ENCODE measurements at places on chromosomes 5 and 9.

GRCh38 chr5:8843771-8844170 is 702.1 kb downstream of the SEMA5A start:
- no peak for DNase-seq

DNA sequence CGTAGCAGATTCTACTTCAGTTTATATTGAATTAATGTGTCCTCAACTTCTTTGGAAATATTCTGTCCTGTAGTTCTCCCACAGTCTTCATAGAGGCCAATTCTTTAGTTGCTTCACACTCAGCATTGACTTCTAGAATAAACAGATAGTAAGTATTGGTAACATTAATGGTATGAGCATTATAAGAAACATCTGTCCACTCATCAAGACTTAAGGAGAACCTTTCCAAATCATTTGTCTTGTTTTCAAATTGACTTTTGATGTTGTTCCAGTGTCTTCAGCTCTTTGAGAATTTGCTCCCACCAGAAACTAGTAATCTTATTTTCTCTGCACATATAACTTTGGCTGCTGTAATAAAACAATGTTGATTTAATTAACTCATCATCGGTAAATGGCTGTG is 18.3 kb downstream of the RANBP17 start:
- no peak for DNase-seq

DNA sequence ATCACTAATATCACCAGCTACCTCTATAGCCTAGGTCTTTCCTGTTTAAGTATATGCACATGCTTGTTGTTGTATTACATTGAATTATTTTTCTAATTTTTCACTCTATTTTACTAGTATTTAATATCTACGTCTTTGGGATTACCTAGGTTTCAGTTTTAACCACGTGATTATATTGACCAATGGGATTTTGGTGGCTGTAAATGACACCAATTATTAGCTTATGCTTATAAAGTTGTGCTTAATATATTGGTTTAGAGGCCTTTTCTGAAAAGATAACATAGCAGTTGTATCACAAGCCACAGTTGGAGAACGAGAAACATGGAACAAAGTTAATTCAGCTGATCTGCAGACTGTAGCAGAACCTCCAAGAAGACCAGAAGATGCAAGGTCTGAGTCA is 104.8 kb upstream of the PRDM9 start:
- no peak for DNase-seq

GRCh38 chr5:107672211-107673038 is 1.7 kb upstream of the EFNA5 start:
- peak; percentile 48 for DNase-seq

- DNase-seq, result no peak
Observed at GRCh38 chr9:128713941-128714573, 9.9 kb downstream of the ZDHHC12 start.

DNA sequence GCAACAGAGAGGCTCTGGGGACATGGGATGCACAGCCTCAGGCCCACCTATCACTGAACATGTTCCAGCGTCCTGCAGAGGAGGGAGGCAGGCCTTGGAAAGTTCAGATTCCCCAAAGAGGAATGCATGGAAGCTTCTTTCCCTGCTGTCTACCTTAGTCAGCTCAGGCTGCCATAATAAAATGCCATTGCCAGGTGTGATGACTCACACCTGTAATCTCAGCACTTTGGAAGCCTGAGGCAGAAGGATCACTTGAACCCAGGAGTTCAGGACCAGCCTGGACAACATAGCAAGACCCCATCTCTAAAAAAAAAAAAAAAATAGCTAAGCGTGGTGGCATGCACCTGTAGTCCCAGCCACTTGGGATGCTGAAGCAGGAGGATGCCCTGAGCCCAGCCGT is 24.5 kb upstream of the TOR1B start:
- no peak for DNase-seq

DNA sequence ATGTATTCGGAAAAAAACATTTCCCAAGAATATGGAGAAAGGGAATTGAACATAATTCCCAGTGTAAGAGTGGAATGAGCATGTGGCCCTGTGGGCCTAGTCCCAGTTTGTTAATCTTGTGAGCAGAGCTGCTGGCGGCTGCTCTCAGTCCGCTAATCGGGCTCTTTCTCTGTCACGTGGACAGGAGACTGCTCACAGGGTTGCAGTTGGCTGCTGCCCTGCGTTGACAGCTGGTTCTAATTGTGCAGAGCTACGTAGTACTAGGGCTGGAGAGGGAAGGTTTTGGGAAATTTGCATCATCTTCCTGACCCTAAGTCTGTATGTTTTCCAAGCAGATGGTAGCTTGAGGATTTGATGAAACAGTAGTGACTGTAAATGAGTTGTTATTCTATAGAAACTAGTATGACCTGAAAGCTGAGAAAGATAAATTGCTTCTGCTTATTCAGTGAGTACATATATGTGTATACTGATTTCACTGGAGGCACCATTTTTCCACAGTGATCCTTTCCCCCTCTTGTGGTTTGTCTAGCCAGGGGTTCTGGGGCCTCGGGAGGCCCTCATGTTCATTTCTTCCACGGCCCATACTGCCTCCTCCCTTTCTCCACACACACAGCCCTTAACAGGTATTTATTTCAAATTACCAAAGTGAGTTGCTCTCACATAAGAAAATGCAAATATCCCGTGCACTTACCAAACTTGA is 100.6 kb downstream of the ANGPTL2 start:
- DNase-seq, result no peak

- no peak for DNase-seq
Observed at GRCh38 chr9:132957805-132958204, 13.4 kb upstream of the TSC1 start.

DNA sequence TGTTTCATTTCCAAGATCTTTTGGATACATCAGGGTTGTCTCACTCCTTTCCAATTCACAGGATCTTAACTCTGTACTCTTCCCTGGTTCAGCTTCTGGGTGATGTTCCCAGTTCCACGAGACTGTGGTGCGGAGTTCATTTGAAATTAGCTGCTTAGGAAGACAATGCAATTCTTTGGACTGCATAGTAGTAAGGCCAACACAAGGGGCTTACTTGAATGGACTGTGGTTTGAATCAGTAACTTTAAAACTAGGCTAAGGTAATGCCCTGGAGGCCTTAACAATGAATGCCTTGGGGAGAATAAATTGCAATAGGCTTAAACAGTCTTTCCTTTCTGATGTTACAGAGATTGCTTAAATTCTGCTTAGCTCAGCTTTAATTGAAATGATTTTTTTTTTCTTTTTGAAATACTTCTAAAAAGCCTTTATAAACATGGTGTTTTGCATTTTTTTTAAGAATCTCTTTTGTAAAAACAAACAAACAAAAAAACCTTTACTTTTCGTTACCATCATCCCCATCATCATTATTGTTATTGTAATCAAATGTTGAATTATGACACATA is 133.8 kb upstream of the MEF2C start:
- no peak for DNase-seq

- DNase-seq, result no peak
Observed at GRCh38 chr9:133173056-133173455, 9.3 kb upstream of the GBGT1 start.

GRCh38 chr5:35852084-35852734 is 4.5 kb upstream of the IL7R start:
- DNase-seq, result peak; percentile 32

DNA sequence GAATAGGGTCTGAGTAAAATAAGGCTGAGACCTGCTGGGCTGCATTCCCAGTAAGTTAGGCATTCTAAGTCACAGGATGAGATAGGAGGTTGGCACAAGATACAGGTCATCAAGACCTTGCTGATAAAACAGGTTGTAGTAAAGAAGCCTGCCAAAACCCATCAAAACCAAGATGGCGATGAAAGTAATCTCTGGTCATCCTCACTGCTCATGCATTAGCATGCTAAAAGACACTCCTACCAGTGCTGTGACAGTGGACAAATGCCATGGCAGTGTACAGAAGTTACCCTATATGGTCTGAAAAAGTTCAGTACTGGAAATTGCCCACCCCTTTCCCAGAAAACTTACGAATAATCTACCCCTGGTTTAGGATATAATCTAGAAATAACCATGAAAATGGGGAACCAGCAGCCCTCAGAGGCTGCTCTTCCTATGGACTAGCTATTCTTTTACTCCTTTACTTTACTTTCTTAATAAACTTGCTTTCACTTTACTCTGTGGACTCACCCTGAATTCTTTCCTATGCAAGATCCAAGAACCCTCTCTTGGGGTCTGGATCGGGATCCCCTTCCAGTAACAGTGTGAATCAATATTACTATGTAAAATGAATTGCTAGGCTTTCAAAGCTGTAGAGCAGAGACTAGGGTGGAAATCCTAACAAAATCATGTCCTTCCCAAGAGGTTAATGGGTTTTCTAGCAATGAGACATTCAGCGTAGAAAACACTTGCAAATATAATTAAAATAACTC is 257.8 kb downstream of the KIAA0825 start:
- DNase-seq, result no peak

DNA sequence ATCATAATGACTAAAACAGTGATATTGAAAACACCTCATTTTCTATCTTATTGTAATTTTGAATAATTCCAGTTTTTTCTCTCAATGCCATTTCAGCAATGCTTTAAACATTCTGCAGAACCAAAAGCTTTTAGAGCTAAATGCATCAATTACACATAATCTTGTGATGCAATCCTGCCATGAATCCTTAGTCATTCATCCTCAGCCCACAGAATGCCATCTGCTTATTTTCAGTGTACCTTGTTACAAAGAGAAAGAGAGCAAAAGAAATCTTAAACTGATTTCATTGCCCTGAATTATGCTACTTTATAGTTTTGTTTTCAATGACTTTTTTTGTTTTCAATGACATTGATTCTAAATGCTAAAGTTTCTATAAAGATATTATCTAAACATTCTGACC is 1234.8 kb upstream of the C9orf72 start:
- no peak for DNase-seq

DNA sequence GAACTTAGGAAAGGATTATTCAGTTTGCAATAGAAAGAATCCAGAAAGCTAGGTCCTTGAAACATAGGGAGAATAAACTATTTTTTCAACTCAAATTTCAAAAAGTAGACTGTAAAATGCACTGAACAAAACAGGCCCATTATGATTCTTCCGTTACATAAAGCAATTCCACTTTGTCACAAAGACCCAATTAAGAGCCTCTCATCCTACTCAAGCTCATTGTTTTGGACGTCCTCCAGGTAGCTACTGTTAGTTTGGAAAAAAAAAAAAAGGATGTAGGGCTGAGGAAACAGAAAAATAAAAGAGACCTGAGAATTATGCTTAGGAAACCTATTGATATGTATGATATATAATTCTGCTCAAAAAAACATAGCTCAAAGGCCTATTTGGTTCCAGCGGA is 74.0 kb downstream of the DIRAS2 start:
- DNase-seq, result no peak

- no peak for DNase-seq
Observed at GRCh38 chr9:14993901-14994554, 83.8 kb upstream of the FREM1 start.
